ENCODE measurements at places on chromosomes 1 and 21.

DNA sequence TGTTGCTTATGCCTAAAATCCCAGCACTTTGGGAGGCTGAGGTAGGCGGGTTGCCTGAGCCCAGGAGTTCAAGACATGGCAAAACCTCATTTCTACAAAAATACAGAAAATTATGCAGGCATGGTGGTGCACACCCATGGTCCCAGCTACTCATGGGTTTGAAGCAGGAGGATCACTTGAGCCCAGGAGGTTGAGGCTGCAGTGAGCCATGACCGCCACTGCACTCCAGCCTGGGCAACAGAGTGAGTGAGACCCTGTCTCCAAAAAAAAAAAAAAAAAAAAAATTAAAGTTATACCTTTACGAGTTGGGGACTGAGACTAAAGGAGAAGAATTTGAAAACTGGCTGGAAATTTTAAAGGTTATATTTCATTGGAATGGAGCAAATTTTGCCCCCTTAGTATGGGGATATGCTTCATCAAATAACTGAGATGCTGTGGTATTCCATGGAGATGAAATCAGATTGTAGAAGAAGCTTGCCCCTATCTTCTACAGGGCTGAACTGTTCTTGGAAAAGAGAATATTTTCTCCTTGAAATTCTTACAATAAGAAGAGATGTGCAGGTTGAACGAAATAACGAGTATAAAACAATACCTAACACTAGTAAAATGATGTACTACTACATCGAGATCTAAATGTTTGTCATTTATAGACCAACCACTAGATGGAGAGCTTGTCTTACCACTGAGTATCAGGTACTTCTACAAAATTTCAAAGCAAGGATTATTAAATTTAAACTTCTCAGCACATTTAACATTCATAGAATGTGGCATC is 34.9 kb upstream of the SCYL3 start:
- no peak for DNase-seq

DNA sequence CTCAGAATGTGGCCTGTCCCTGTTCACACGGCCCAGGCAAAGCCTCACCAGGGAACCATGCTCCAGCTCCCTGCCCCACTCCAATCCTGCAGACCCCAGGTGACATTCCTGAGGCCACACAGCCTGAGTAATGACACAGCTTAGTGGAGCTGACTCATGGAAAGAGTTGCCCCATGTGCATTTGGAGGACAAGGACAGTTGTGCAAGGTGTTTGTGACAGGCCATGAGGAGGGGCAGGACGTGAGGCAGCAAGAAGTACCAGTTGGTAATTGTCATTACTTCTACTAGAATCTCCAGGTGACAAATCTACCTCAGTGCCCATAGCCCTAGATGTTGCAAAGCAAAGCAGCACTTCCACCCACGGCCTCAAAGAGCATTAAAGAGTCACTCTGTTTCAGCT is 15.2 kb downstream of the PRR9 start:
- DNase-seq, result no peak

DNA sequence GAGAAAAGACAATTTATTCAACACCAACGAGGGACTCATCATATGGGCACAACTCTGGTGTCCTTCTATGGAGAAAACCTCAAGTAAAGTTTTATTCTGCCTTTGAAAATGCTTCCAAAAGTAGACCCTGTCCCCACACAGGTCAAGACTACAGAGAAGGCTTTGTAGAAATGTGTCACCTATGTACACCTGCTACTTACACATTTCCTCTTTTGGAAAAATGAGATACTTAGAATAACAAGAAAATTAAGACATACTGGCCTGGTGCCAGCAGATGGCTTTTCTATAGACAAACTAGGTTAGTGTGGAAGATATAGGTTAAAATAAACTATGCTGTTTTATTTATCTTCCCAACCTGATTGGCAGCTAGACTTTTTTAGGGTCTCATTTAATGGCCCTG is 13.6 kb downstream of the POGK start:
- no peak for DNase-seq

DNA sequence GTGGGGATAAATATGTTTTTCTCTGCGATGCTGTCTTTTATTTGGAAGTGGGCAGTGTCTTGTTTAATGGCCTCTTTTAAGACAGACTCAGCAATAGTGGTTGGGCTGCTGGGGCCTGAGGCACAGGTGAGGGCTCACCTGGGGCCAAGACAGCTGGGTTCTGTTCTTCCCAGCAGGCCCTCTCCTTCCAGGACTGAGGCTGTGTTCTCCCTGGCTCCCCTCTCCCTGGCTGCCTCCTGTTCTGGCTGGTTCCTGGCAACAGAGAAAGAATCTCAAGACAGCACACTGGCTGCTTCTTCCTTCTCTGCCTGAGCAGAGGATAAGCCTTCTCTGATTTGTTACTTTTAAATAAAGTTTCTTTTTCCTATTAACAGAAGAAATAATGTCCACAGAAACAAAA is 7.4 kb upstream of the GRHL3 start:
- DNase-seq, result no peak

DNA sequence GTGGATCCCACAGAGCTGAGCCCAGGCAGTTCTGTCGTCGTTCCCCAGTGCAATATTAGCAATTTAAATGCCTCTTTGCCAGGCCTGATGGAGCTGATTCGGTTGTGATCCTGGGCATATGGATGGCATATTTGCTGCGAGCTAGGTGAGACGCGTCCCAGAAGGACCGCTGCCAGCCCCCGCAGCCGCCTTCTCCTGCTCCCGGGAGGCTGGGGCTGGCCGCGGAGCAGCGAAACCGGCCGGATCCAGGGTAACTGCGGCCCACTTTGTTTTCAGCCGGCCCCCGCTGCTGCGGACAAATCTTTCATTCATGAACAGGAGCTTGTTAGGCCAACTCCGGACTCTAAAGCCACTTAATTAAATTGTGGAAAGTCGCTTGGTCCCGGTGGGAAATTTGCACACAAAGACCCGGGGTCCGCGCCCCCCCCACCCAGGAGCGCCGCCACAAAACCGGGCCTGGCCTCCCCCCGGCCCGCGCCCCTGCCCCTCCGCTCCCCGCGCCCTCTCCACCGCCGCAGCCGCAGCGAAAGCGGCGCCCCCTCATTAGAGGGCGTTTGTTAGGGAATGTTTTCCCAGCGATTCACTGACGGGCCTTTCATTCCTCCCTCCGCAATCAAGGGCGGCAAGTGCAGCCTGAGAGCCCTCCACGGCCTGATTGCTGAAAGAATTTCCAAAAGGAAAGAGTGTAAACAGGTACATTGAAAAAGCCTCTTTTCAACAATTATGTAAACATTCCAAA is 383.3 kb downstream of the RRAGC start:
- no peak for DNase-seq

DNA sequence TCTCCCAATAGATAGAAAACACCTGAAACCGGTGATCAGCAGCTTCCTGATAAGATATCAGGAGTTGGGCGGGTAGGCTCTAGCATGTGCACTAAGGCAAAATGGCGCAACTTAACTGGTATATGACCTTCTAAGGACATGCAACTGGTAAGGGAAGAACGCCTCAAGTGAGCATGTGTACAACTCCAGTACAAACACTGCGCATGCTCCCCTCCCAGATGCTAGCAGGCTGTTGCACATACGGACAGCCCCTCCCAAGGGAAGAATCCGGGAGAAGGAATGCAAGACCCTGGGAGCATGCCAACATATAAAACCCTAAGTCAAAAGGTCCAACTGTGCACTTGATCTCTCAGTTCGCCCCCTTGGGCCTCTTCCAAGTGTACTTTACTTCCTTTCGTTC is 110.8 kb downstream of the TSEN15 start:
- no peak for DNase-seq

DNA sequence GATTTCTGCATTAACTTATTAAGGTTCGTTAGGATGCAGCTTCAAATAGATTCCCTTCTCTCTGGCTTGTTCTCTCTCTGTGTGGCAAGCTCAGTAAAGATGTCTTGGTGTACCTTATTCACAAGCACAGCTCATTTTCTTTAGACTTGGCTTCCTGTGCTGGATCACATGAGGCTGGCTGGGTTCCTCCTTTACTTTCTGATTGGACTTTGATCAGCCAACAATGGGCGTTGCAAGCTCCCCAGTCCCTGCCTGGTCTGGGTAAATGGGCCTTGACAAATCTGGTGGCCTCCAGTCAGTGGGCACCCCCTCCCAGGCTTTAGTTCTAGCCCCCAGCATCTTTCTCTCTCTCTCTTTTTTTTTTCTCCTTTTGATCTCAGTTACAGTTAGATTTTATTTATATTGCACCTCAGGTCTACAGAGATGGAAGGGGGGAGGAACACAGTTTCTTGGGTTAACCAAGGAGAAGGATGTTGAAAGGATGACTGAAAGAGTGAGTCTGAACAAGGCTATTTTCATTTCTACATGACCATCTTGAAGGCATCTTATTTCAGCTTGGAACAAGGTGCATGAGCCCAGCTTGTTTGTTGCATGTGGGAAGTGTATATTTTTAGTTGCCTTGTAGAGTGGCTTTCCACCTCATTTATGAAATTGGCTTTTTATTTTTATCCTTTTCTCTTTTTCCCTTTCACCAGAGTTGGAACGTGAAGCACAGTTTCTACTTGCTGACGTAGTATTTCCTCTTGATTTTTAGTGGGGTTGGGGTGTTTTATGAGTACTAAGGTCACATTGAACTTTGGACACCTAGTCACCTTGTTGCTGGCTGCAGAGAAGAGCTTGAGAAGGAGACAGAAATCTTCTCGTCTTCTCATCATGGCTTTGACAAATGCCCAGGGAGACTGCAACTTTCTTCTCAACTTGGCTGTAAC is 77.1 kb downstream of the PBX1 start:
- DNase-seq, result no peak

GRCh38 chr1:245418077-245418476 is 263.3 kb downstream of the KIF26B start:
- no peak for DNase-seq

DNA sequence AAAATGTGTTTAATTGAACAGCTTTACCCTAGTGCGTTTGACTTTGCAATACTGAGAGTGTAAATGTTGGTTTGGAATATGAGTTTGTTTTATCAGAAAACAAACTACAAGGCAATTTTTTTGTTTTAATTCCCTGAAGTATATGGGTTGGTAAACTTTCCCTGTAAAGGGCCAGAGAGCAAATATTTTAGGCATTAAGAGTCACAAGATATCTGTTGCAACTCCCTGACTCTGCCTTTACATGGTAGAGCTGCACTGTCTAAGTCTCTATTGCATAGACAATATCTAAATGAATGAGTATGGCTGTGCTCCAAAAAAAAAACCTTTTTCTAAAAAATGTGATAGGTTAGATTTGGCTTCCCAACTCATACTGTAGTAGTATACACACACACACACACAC is 115.1 kb upstream of the PBX1 start:
- no peak for DNase-seq

DNA sequence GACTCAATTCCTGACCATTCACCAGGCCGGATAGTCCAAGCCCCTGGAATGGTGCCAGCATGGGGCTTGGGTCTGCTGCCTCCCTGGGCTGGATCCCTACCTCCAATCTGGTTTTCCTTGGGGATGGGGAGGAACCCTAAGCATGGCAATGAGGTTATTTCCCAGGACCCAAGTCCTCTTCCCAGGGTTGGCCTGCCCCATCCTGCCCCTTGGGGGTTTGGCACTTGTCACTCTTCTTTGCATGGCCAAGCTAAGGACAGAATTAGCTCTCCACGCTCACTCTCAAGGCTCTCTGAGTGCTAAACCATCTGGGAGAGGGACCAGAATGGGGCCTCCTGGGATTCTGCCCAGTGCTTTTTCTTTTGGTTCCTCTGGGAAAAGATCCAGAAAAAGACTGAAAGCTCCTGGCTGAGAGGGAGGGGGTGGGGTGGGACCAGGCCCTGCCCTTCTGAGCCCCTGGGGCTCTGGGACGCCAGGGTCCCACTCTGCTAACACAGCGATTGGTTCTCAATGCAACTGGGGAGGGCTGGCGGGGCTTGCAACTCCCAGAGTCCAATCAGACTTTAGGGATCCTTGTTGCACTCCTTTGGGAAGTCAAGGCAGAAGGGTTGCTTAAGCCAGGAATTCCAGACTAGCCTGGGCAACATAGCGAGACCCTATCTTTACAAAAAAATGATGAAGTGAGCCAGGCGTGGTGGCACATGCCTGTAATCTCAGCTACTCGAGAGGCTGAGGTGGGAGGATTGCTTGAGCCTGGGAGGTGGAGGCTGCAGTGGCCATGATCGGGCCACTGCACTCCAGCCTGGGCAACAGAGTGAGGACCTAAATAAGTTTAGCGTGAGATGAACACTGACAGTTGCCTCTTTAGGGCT is 52.7 kb downstream of the DHRS3 start:
- DNase-seq, result no peak

- no peak for DNase-seq
These were observed 1.3 kb downstream of the CMPK1 start for GRCh38 chr1:47334765-47335435.

DNA sequence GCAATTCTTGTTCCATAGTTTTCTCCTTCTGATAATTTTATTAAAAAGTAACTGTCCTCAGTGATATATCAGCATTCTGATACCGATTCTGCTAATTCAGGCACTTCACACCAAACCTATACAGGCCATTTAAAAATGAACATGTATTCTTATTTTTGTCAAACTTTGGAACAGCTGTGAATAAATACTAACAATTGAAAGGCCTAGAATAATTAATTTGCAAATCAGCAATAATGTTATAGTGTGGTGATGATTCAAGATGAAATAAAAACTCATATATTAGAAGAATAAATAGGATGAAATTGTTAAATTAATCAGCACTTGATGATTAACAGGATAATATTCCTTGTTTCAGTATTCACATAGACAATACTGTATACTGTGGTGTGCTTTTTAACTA is 9.9 kb downstream of the CDKN2C start:
- DNase-seq, result no peak

- DNase-seq, result no peak
These were observed 39.4 kb upstream of the FMOD start for GRCh38 chr1:203390298-203390697.

DNA sequence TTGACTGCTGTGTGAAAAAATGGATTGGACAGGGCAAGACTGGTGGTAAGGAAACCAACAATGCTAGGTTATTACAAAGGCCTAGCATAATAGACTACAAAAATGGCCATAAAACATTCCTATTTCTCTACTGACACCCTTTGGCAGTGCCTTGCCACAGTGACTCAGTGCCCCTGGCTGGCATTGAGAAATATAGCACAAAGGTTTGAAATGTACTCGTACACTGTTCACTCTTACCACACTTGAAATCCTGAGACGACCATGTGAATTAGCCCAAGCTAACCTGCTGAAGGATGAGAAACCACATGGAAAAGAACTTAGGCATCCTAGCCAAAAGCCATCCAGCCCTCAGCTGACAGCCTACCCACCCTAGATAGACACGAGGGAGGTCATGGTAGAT is 149.8 kb upstream of the PALMD start:
- no peak for DNase-seq

DNA sequence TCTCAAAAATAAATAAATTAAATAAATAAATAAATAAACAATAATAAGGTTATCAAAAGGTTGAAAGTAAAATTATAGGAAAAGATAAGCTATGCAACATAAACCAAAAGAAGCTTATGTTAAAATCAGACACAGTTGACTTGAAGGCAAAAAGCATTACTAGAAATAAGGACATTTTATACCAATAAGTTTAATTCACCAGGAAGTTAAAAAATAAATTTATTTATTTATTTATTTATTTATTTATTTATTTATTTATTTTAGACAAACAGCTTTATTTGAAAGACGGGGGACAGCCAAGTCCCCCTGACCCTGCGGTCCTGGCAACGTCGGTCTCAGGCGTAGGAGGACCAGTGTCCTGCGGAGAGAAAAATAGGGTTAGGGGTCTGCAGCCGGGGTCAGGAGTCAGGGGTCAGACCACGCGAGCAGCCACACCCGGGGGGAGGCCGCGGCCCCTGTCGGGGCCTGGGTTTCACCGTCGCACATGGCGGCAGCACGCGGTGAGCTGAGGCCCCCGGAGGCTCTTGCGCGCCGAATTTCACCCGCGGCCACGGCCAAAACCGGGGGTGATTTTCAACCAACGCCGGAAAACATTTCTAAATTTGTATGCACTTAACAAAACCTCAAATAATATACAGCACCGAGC is 8.4 kb upstream of the DEDD start:
- no peak for DNase-seq

GRCh38 chr1:234863551-234863971 is 253.6 kb upstream of the IRF2BP2 start:
- DNase-seq, result no peak

All from left renal cortex interstitium (tissue), 4 donors.